ENCODE measurements at places on chromosomes 7 and 10.

DNA sequence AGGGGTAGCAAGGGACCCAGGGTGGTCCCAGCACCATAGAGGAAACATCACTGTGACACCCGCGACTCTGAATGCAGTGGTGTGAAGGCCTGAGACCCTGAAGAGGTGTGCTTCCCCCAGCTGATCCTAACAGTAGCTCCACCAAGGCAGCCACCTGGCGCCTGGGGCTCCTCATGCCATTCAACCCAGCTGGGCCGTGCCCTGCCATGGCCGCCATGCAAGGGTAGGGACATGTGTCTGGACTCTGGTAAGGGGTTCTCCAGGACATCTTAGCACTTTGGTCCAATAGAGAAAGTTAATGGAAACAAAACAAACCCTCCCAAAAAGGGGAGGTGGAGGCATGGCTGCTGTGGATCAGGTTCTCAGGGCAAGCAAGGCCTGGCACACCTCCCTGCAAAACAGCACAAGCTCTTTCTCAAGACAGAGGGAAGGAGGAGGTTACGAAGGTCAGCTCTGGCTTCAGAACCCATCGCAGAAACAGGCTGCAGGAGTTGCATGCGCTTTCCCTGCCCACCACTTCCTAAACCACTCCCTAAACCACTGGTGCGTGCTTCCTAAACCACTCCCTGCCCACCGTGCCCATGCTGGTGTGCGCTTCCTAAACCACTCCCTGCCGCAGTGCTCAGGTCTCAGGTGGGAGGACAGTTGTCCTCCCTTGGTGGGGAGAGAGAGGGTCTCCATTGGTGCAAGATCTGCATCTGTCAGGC, 108.7 kb downstream of the LARP4B start:
- no peak for DNase-seq

- no peak for DNase-seq
Observed at GRCh38 chr7:28405662-28406061, 6.7 kb upstream of the CREB5 start.

- no peak for DNase-seq
Observed at GRCh38 chr7:1725199-1725690, 55.2 kb downstream of the ELFN1 start.

- no peak for DNase-seq
Observed at GRCh38 chr10:125146791-125147579, 13.4 kb downstream of the CTBP2 start.

GRCh38 chr7:44471850-44472249, 18.6 kb downstream of the NUDCD3 start:
- no peak for DNase-seq

- no peak for DNase-seq
Observed at GRCh38 chr10:110804376-110804775, 67.4 kb upstream of the PDCD4 start.

- no peak for DNase-seq
Observed at GRCh38 chr7:105044449-105045070, 30.6 kb downstream of the KMT2E start.

GRCh38 chr10:25130906-25131305, 43.9 kb upstream of the GPR158 start:
- DNase-seq: no peak

- no peak for DNase-seq
Observed at GRCh38 chr7:122402235-122402634, 97.7 kb upstream of the FEZF1 start.

GRCh38 chr10:43262902-43263466, 3.9 kb downstream of the RASGEF1A start:
- no peak for DNase-seq

DNA sequence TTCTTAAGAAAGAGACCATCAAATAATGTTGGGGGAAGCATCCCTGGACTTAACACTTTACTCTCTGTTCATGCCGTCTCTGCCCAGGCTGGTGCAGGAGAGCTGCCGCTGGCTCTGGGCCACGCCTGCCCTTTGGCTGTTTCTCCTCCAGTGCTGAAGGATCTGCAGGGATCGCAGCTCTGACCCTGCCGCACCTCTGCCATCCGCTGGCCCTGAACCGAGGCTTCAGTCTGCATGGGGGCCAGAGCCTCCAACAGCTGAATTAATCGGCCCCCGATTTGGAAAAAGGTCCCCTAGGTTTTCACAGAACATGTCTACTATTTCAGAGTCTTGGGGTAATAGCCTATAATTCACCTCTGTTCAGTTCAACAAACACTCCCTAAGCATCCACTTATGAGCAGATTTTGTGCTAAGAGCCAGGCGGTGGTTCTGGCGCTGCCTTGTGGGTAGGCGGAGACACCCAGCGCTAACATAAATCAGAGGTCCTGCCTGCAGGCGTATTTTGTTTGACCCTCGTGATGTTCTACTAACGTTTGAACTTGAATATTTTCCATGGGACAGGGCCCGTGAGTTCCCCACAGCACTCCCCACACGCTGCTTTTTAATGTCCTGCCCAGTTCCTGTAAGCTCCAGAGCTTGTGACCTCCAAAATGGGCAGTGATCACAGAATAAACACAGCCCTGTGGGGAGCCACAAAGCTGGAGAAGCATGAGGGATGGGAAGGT, 99.0 kb downstream of the DYNC2I1 start:
- no peak for DNase-seq

DNA sequence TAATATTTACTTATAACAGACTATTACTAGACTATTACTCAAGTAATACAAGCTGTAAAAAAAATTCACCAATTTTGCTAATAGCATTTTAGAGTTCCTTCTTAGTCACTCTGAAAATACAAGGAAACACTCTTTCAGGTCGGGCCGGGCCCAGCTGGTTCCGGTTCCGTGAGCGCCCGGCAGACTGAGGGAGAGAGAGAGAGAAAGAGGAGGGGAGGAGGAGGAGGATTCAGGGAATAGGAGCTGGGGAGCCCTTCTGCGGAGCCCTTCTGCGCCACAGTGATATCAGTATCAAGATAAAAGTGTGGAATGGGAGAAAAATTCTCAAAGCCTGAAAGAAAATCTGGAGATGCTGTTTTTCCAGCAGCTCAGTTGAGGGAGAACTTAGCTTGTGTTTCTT, 30.5 kb upstream of the BHLHA15 start:
- no peak for DNase-seq

- DNase-seq: no peak
Observed at GRCh38 chr10:123287594-123288247, 133.5 kb downstream of the BUB3 start.

DNA sequence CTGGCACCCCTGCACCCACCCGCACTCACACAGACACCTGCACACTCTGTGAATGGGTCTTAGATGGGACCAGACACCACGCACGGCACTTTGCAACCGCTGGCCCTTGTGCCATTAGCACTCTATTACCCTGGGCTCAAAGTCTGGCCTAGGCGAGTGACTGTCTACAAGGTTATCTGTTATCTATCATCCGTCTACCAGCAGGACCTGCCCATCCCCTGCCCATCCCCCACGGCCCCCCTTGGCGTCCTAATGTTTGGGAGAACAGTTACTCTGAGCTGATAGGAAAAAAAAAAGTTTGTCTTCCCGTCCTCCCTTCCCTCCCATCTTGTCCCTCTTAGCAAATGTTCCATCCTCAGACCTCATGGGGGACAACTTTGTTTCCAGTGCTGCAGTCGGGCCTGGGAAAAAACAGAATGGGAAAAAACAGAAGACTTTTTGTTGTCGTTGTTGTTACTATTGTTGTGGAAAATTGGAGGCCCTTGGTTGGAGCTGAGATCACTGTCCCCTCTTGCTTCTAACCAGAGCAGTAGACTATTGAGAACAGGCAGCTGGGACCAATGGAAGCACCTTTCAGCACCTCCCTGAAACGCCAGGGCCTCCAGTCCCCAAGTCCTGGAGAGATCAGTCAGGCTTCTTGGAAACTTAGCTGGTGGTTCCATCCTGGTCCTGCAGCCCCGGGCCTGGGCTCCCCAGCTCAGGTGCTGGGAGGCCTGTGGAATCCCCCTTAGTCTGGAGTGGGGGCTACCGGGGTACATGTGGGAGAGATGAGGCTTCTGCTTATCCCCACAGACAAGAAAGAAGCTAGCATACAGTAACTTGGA, 12.2 kb downstream of the UNCX start:
- DNase-seq: no peak

DNA sequence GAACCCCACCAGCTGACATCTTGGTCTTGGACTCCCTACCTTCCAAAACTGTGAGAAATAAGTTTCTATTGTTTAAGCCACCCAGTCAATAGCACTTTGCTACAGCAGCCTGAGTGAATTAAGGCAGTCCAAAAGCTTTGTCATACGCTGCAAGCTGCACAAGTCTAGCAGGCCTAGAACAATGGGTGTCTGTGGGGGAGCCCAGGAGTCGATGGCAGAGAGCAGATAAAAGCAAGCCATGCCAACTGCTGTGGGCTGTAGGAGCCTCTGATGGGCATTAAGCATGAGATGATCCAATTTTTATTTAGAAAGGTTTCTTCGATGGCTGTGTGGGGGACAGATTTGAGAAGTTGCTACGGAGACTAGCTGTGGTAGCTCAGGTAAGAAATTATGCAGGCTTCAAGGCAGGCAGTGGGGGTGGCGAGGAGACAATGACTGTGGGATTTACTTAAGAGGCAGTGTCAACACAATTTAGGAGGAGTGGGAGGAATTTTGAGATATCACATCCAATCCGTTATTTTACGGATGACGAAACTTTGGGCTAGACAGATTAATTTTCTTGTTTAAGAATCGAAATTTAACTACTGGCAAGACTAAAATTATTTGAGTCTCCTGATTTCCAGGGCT, 110.4 kb downstream of the NRCAM start:
- no peak for DNase-seq

DNA sequence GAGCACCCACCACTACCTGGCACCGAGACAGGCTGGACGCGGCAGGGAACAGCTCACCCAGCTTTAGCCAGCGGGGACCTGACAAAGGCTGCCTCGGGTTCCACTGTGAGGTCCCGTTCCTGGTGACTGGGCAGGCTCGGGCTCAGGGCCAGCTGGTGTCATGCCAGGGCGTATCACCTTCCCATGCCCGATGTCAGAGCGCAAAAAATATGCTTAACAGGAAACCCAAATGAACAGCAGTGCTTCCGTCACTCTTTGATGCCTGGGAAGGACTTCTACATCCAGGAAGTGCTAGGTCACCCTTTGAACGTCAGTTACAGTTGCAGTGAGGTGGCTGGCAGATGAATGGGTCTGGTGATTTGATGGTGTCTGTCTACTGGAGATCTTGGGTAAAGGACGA, 106.0 kb downstream of the ADARB2 start:
- DNase-seq: no peak

GRCh38 chr10:130351466-130352290, 215.5 kb downstream of the GLRX3 start:
- no peak for DNase-seq

DNA sequence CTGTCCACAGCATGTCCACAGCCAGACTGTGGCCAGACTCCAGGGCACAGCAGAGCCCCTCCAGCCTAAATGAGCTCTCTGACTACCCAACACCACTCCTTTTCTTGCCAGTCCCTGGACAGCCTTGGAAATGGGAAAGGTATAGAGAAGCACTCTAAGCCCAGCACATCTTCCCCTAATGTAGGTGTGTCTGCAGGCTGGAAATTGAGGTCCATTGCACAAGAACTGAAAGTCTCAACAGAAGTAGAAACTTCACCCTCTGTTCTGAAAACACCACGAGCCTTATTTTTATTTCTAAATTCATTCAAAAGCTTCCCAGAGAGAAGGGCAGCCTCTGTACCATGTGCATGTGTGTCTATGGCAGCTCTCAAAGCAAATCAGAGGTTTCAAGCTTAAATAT, 3.7 kb upstream of the KCNMA1 start:
- DNase-seq: no peak

- DNase-seq: peak; percentile 18
Observed at GRCh38 chr7:87148332-87148955, 3.8 kb upstream of the DMTF1 start.

DNA sequence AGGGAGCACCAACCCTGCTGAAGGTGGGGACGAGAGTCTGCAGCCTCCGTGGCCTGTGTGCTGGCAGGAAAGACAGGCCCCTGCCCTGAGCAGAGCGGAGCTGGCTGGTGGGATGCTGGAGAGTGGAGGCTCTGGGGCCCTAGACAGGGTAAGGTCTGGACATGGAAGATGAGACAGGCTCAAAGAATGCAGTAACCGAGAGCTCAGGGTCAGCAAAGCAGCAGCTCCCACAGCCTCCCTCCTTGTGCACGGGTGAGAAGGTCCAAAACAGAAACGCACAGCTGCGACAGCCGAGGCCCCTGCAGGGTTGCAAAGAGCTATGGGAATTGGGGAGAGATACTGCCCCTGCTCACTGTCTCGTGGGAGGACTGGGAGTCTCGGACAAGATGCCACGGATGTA, 80.5 kb downstream of the TNS3 start:
- no peak for DNase-seq

GRCh38 chr10:104922810-104923209, 281.7 kb downstream of the SORCS3 start:
- DNase-seq: no peak

DNA sequence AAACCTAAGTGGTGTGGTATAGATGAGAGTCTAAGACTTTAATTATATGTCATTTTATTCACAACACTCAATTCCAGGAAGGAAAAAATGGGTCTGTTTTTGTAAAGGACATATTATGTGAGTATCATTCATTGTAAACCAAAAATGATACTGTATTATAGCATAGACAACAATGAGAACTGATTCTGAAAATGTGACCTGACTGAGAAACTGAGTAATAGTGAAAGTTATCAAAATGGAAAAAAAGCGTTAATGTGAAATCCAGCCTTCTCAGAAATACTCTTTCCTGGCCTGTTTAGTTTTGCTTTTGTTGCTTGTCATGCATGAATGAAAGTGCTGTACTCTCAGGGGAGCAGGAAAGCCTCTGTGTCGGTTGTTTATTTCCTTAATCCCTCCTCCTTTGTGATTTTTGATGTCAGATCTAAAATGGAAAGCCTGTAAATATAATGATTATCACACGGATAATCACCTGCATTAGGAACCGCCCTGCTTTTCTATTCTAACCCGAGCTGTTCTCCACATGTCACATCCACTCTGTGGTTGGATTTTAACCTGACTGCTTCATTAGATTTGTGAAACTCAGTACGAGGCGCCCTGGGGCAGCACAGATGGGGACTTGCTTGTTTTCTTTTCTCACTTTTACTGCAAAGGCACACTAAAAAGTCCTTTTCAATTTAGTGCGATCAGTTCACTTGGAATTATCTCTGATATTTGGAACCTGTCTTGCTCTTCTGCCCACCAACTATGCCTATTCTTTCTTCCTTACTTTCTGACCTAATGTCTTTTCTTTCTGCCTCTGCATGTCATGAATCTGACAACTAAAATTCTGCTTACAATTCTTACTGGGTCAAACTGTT, 240.9 kb upstream of the KAT6B start:
- no peak for DNase-seq

GRCh38 chr7:54663186-54663585, 95.8 kb downstream of the SEC61G start:
- no peak for DNase-seq

Measured in HuH-7 (cell line).